CD4-positive, alpha-beta T cell treated with Interleukin-2 at 100 ng/mL for 4 hours (primary cell): ENCODE measurements at places on chromosomes 3 and 15.

- DNase-seq: no peak
These were observed 113.1 kb upstream of the C15orf61 start for GRCh38 chr15:67407786-67408185.

DNA sequence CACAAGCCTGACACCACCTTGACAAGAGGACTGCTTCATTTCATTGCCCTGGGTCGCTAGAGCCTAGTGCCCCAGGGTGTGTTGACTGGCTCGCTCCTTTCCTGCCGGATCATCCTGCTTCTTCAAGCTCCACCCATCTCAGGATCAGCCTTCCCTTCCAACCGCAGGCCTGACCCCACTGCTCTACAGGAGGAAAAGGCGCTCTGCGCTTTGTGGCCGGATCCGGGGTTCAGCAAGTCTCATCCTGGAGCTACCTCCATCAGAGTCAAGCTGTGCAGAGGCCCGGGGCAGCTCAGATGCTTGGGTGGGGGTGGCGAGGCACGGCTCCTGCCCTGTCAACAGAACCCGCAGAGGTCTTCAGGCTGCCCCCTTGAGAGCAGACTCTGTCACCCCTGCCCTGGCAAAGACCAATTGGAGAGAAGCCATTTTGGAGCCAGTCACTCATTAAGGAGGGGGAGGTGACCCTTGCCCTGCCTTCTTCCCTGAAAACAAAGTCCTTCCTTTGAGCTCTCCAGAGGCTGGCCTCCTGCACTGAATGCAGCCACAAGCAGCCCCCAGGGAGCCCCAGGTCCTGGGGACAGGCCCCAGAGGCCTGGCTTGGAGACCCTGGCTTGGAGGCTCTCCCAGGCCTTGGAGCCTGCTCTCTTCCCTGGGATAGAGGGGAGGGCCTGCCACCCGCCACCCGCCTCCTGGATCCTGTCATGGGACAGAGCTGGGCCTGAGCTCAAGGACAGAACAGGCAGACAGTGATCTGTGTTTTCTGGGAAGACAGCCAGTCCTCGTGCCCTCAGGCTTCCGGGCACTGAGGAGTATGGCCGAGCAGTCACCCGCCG is 80.3 kb downstream of the CPN2 start:
- no peak for DNase-seq

GRCh38 chr3:154025007-154025406 is 96.2 kb upstream of the ARHGEF26 start:
- no peak for DNase-seq

DNA sequence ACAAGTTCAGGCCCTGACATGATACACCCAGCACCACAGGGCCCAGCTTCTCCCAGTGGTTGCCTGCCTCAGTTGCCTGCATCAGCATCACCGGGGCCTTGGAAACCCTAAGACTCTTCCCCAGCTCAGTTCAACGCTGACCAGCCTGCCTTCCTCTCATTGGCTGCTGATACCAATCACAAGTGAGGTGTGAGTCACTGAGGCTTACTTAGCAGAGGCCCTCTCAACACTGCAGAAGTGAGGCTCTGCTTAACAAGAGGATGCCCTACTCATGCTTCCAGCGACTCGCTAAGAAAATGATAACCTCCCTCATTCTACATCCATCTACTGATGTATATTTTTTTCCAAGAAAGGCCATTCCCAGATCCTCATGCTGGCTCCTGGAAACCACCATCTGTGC is 151.9 kb downstream of the ADAMTS17 start:
- no peak for DNase-seq
